ENCODE measurements at places on chromosomes 1 and 21.

DNA sequence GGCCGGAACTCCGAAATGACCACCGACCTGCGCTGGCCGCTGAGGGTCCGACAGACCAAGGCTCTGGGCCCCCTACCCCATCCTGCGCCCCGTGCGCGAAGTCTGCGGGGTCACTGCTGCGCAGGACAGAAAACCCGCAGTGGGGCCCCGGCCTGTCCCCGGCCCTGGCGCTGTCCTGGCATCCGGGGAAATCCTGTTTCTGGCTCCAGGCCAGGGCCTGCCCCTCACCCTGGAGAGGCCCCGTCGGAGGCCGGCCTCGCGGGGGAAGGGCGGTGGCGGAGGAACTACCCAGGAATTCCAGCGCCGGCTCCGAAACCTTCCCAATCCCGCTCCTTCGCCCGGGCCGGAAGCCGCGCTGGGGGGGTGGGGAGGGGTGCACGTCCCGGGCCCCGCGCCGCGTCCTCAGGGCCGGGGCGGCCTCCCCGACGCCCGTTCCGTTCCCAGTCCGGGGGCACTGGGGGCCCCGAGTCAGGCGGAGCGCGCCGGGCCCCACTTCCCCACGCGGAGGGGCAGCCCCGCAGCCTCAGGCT is 77.0 kb downstream of the MORN1 start:
- peak; percentile 50 for DNase-seq

DNA sequence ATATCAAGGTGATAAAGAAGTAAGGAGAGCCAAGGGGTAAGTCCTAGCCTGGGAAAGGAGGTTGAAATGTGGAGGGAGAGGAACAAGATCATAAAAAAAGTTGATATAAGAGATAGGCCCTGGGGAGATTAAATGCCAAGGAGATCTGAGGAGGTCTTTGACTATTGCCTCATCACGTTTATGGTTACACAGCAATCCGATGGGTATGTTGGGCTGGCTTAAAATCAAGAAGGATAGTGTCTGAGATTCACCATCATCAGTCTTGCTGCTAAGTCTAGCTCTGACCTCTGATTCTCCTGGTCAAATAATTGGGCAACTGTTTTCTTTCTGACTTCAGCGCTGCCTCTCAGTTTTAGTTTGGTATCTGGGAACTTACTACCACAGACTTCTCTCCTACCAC is 416.3 kb downstream of the GPATCH2 start:
- no peak for DNase-seq

DNA sequence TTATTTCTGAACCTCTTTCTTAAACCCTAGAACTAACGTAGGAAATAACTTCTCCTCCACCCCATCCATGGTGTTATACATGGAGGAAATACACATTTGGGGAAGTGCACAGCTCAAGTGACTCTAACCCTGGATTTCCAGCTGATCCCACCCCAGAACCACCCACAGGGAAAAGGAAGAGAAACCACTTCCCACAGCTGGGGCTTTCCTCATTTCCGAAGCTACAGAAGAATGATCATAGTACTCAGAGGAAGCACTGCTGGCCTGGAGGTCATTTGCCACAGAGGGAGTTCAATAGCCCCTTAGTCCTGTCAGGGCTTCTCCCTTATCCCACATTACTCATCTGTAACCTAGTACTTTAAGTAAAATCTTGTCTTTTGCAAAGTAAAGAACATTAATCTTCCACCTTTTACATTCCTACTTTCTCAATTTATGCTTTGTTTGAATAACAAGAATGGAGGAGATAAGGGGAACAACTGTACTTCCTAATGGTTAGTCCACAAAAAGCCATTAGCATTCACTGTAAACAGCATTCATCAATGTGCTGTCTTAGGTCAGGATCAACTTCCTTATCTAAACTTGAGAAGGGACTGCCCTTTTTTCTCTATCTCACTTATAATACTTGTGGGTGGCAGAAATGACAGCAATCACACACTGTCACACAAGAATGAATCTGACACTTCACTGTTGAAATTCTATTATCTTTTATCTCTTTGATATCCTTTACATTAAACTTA is 63.0 kb upstream of the RGS1 start:
- no peak for DNase-seq

DNA sequence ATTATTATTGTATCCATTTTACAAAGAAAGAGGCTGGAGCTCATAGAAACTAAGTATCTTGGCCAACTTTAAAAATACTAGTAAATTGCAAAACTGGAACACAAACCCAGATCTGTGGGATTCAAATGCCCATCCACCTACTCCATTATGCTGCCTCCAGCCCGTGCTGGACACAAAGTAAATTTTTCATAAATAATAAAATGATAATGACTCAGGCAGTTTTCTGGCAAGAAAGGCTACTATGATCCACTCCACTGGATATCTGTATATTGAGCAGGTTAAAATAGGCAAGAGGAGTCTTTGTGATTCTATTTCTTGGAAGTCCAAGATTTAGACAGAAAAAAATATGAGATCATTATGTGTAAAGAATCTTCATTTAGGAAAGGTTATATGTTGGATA is 138.3 kb upstream of the DUSP10 start:
- DNase-seq, result no peak
